Stimulated activated CD4-positive, alpha-beta T cell treated with anti-CD3 and anti-CD28 coated beads, Interleukin-15, amount 100 ng/mL, for 1 hour (primary cell): ENCODE measurements at places on chromosomes 5 and 9.

DNA sequence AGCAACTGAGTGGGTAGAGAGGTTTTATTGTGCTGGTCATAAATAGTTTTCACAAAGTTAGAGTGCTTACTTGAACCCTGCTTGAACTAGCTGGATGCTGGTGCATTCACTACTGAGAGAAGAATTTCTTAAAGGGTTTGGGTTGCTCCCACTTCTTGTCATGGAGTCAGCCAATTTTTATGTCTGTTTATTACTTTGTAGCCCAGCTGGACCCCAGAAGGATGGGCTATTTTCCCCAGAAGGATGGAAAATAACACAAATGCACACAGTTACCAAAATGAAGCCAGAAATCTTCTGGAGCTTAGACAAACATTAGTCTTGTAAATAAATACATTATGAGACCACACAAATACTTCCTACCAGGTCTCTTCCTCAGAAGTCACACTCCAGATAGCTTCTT is 480.8 kb upstream of the TNC start:
- no peak for DNase-seq

DNA sequence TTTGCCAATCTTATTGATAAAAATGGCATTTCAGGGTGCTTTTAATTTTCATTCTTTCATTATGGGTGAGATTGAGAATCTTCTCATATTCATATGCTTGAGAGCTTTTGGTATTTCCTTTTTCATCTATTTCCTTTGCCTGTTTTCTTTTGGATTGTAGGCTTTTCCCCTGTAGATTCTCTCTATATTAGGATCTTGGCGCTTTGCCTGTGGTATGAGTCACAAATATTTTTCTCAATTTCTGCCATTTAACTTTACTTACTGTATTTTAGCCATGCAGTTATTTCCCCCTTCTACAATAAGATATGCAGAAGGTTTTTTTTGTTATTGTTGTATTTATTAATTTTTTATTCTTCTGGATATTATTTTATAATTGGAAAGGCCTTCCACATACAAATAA is 21.5 kb upstream of the KLF9 start:
- no peak for DNase-seq

GRCh38 chr5:151084363-151084762 is 3.5 kb upstream of the TNIP1 start:
- DNase-seq = no peak

DNA sequence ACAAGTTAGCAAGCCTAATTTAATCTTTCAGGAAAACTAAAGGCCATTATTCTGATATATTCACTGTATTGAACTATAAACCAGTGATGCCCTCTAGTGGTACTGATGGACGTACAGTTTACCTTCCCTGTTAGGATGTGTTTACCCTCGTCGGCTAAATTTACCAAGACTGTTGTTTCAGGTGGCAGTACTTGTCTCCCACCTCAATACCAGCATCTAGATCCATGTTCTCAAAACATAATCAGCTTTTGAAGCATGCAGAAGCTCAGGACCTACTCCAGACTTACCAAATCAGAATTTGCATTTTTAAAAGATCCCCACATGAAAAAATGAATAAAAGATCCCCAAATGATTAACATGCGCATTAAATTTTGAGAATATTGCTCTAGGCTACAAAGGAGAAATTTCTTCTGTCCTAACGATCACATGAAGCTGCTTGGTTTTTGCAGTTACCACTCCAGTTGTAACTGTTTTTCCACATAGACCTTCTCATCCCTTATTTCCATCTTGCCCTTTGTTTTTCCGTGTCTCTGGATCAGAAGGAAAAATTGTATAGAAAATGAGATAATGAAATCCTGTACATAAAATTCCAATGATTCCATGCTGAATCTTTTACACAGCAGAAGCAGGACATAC is 3.2 kb upstream of the BAAT start:
- no peak for DNase-seq

DNA sequence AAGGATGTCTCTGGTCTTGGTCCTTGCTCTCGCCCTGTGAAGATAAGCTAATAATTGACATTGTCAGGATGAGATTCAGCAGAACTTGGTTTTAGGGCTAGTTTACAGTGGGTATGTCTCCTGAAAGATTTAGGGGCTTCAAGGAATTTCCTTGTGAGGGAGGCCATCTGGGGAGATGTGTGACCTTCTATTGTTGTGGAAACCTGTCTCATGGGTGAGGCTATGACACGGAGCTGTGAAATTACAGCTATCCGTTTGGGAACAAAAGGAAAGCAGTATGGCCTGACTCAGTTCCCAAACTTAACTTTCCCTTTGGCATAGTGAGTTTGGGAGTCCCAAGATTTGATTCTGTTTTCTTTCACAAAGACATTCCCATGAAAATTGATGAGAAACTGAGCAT is 142.0 kb downstream of the PARP8 start:
- no peak for DNase-seq

DNA sequence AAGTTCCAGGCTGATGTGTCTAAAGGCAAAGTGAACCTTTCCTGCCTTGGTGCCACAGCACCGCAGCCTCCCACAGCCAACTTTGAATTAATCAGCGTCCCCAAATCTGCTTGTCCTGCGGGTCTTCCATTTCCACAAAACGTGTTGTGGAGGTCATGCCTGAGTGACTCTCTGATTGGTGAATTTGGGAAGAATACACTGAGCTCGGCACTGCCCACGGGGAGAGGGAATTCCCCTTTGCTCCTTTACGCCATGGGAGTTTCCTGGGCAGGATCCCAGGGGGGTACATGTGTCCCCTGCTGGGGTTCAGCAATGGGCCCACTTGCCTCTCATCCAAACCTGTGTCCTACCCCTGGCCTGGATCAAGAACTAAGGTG is 90.4 kb downstream of the LHX2 start:
- DNase-seq = no peak

- no peak for DNase-seq
Observed at GRCh38 chr9:78788101-78788500, 491.2 kb downstream of the PSAT1 start.

DNA sequence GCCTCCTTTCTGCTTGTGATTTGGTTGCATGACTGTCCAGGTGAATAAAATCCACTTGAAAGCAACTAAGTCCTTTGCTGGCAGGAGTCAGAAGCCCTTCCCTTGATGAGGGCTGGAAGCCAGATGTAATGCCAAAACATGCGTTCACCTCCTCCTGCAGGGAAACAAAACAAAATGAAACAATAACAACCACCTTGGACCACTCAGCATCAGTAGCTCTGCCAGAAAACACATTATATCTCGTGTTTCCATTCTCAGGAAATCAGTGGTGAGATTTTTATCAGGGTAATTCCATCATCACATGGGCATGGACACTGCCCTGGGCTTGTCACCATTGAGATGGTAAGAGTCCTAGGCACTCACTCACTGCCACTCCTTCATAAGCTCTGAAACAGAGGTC is 350.3 kb upstream of the ACTBL2 start:
- no peak for DNase-seq

GRCh38 chr5:38157024-38157423 is 101.3 kb upstream of the EGFLAM start:
- no peak for DNase-seq

GRCh38 chr5:110351430-110351829 is 375.0 kb downstream of the TMEM232 start:
- no peak for DNase-seq

GRCh38 chr9:26210338-26210851 is 532.2 kb upstream of the TUSC1 start:
- no peak for DNase-seq

- DNase-seq = no peak
Observed at GRCh38 chr9:135103931-135104639, 16.6 kb downstream of the OLFM1 start.

DNA sequence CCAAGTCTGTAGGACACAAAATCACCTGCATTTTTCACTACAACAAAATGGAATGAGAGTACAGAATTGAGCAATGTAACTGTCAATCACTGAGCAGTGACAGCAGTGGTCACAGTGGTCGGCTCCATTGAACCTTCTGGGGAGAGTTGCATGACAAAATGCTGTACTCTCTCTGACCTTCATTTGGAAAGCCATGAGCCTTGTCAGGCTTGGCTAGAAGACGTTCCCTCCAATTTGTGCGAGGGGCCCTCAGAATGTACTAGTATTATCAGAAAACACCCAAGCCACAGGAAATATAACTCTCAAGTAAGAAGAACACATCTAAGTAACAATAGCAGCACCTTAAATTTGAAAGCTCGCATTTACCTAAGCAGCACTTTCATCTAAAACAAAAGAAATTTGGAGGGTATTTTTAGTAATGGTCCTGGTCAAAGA is 425.6 kb upstream of the MEF2C start:
- DNase-seq = no peak

DNA sequence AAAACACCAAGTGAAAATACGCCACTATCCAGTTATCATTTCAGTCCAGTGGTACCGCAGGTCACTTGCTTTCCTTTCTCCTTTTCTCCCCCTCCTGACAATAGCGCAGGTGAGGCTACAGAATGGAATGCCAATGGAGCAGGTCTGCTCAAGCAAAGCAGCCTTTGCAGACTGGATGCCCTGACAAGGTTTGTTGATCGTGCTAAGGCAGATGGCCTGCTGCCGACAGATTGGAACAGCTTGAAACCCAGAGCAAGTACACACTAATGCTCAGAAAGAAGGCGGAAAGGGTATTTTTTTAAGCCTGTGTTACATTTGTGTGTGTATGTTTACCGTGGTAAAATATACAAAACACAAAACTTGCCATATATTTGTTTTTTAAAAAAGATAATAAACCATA is 19.4 kb downstream of the SPACA9 start:
- DNase-seq = no peak

- no peak for DNase-seq
Observed at GRCh38 chr9:121992571-121993212, 100.4 kb downstream of the TTLL11 start.
